ENCODE measurements at places on chromosomes 11 and 22.

GRCh38 chr11:10909141-10909883, 51.5 kb upstream of the ZBED5 start:
- DNase-seq: no peak

GRCh38 chr11:111765320-111765983, 737 bp downstream of the PPP2R1B start:
- no peak for DNase-seq

DNA sequence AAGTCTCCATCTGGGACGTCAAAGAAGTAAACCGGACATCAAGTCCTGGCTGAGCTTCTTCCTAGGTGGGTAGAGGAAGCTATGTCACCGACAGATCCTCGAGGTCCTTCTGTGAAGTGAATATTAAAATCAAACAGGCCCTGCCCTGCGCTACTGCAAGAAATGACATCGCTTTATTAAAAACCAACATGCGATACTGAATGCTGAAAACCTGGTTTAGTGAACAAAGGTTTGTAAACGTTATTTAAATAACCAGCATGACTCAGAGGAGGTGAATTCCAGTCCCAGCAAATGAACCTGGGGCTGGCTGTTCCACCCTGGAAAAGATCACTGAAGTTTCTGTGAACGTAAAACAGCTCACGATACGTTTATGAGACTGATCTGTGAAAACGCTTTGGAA, 645 bp downstream of the RTCB start:
- no peak for DNase-seq

DNA sequence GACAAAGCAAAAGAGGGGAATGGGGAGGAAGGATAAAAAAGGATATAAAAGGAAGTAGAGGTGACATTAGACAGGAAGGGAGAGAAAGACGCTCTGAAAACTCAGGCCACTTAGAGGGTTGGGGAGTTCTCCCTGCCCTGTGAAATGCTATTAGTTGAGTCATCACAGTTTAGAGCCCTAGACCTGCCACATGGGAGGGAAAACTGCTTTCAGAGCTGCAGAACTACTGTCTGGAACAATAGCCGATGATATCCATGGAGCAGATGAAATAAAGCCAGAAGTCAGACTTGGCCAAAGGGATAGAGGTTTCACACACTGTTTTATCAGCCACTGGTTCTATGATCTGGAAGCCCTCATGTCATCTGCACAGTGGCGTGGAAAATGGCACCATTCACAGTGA, 157.9 kb downstream of the NCAM1 start:
- DNase-seq: no peak

DNA sequence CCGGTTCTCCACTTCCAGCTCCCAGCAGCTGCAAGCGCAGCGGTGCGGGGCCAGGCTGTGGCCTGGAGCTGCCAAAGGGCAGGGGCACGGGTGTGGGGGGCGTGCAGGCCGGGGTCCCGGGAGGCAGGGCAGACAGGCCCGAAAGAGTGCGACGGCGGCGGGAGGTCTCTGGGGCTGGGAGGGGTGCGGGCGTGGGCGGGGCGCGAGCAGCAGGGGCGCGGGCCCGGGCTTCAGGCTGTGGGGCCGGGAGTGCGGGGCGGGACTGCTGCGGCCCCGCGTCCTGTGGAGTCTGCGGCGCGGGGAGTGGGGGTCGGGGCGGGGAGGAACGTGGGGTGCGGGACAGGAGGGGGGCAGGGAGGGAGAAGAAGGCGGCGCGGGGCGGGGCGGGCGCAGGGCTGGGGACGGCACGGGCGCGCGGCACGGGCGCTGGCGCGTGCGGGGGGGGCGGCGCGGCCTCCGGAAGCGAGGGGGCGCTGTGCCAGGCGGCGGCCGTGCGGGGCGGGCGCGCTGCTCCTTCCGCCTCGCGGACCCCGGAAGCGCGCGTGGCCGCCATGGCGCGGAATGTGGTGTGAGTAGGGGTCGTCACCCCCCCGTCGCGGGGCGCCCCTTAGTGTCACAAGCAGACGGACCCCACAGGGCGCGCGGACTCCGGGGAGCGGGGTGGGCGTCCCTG, at the start of gene MRPL23:
TSS of gene MRPL23 (plus strand) at position 521 of the 673 bp plus-strand sequence. CDS start at position 552, 31 bp downstream.
- no peak for DNase-seq

DNA sequence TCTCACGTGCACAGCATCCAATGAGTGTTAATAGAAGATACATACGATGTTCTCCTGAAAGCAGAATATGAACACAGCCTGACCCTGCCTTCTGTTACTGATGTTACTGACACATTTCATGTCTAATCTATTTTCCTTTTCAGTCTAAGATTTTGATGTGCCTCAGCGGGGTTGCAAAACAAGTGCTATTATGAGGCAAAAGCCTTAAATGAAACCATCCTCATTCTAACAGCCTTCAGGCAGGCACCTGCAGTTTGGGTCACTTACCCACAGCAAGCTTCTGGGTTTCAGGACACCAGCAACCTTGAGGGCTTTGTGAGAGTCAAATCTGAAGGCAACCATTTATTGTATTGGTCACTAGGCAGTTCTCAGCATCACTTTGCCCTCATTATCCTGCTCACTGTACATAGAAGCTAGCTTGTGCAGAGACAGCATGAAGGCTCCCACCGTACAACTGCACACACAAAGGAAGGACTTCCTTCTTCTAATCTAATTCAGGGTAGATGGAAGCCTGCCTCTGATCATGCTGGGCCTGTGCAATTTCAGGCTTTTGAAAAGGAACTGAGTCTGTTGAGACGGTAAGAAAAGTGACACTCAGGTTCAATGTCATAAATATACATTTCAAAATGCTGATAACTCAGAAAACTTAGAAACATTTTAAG, 183.2 kb upstream of the PITPNB start:
- no peak for DNase-seq

- no peak for DNase-seq
These were observed 772.7 kb downstream of the DLG2 start for GRCh38 chr11:84854498-84854880.

GRCh38 chr22:21816787-21817496, 50.5 kb downstream of the MAPK1 start:
- DNase-seq: no peak

DNA sequence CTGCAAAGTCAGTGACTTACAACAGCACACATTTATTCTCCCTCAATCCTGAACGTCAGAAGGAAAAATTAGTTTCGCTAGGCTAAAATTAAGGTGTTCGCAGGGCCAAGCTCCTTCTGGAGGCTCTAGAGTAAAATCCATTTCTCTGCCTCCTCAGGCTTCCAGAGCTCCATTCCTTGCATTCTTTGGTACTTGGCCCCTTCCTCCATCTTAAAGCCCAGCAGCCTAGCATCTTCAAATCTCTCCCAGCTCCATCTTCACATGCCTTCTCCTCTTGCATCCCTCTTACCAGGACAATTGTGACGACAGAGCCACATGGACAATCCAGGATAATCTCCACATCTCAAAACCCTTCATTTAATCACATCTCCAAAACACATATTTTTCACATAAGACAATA, 165.0 kb downstream of the GRIA4 start:
- DNase-seq: no peak

GRCh38 chr11:20617346-20618005, 18.1 kb downstream of the SLC6A5 start:
- DNase-seq: no peak

- no peak for DNase-seq
These were observed 291.6 kb upstream of the ANO3 start for GRCh38 chr11:26040339-26040738.

DNA sequence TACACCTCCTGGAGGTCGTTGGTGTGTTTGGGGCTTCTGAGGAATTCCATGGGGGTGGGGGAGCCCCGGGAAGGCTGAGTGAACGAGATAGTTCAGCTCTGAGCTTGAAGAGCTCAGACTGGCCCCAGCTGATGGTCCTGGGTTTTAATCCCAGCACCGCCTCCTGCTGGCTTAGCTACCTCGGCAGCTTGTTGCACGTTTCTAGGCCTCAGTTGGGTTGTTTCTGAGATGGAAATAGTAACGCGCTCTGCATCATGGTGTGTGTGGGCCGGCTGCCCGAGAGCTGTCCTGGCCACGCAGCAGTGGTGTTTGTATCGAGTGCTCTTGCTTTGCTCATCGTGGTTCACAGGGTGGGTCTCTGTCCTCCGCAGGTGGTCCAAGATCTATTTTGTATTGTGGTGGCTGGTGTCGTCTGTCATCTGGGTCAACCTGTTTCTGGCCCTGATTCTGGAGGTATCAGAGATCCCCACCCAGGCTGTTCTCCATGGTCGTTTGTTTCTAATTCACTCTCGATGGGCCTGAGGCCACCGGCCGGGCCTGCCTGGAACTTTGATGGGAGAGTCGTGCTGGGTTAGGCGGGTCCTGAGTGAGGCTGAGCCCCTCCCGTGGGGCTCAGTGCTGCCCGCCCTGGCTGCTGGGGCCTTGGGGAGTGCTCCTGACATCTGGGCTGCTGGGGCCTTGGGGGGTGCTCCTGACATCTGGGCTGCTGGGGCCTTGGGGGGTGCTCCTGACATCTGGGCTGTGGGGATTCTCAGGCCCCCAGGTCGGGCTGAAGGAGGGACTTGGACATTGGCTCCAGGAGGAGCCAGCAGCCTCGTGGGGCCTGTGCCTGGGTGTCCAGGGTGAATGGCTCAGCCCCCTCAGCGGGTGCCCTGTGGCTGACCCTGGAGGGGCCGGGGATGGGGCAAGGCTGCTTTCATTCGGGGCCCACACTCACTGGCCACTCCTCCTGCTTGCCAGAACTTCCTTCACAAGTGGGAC, 37.7 kb downstream of the TPCN2 start:
- DNase-seq: no peak

GRCh38 chr11:2758751-2759150, 59.0 kb upstream of the KCNQ1OT1 start:
- DNase-seq: no peak

DNA sequence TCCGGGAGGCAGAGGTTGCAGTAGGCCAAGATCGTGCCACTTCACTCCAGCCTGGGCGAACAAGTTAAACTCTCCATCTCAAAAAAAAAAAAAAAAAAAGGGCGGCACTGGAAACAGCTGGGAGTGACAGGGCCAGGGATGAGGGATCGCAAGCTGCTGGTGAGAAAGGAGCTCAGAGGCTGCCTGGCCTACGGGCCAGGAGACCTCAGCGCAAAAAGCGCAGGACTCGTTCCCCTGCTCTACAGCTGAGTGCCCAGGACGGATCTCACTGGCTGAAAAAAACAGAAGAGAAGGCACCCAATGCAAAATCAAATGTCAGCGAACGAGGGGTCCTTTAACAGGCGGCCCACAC, 650 bp upstream of the NUP50 start:
- DNase-seq: no peak

DNA sequence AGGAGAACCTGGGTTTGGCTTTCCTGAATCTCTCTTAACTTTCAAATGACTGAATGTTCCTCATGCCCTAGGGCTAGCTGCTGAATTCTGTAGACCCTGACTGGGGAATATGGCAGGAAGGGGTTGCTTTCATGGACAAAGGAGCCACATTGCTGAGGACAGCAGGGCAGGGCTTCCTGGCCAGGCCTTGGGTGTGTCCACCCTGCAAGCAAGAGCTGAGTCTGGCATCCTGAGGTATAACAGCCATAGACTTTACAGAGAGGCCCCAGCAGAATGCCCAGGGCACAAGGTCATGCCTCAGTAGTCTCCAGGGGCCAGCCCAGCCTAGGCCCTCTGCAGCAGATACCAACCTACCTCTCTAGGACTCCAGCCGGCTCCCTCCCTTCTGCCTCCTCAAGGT, 102.2 kb upstream of the RAG2 start:
- no peak for DNase-seq

DNA sequence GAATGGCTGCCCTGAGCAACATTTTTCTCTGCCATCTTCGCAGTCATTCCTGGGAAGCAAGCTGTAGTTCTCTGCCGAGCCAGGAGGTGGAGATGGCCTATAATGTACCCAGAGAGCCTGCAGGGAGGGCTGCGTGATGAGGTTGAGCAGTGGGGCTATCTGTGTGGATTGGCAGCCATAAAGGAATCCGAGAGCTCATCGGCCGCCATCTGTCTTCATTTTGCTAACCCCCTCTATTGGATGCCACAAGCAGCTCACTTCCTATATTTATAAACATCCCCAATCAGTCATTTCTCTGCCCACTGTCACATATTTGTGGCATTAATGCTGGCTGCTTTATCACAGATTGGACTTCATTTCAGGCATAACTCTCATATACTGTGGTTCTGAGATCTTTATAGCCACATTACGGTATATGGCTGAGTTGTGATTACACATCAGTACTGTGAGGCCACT, 209.5 kb downstream of the NTM start:
- DNase-seq: no peak

GRCh38 chr22:20242393-20243175, 25.5 kb downstream of the RTN4R start:
- DNase-seq: no peak

DNA sequence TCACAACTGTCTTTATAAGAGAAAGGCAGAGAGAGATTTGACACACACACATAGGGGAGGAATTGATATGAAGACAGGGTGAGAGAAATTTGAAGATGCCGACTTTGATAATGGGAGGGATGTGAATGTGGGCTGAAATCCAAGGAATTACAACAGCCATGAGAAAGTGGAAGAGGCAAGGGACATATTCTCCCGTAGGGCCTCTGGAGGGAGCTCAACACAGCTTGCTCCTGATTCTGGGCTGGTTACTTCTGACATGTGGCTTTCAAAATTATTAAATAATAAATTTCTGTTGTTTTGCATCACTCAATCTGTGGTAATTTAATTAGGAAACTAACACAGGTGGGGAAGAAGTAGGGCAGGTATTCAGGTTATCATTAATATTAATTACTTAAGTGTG, 282.9 kb downstream of the LUZP2 start:
- DNase-seq: no peak

DNA sequence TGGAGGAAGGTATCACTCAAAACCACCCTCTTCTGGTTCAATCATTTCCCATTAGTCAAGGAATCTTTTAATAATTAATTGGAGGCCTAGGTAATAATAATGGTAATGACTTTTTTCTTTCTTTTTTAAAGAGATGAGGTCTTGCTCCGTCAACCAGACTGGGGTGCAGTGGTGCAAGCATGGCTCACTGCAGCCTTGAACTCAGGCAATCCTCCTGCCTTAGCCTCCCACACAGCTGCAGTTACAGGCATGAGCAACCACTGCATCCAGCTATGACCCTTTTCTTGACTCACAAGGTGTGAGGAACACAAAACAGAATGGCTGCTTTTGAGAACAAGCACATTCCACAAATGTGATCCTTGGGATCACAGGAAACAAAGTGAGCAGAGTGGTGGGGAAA, 3.6 kb downstream of the POLDIP3 start:
- no peak for DNase-seq

Data from C1 segment of cervical spinal cord (tissue), 14 donors.